Natural killer cell treated with Interleukin-12 subunit alpha and Interleukin-12 subunit beta and Interleukin-15 and Interleukin-18, amount 100 ng/mL, for 72 hours (primary cell): ENCODE measurements at places on chromosomes 3 and 15. TPM values are rescaled to one million over a fixed set of nuclear protein-coding genes. Genes with fewer than 3 reads are reported as not detected.

GALNT15 gene
- total RNA-seq, result not detected

GRCh38 chr3:186451371-186451770 is 89.3 kb upstream of the DGKG start:
- H3K27ac ChIP-seq, result no peak overlapping the region
- no peaks in the 10 kb centered on the region for H3K4me1 ChIP-seq
- no peak overlapping the region for H3K4me3 ChIP-seq

GRCh38 chr3:77799278-77799677 is 759.4 kb downstream of the ROBO2 start:
- H3K4me1 ChIP-seq, result no peaks in the 10 kb centered on the region
- DNase-seq, result no peak
- H3K27me3 ChIP-seq, result no peaks in the 10 kb centered on the region
- H3K36me3 ChIP-seq, result no peaks in the 10 kb centered on the region
- no peak overlapping the region for H3K4me3 ChIP-seq

GRCh38 chr3:48422681-48423080 is 7.2 kb downstream of the PLXNB1 start:
- no peaks in the 10 kb centered on the region for H3K27me3 ChIP-seq
- H3K27ac ChIP-seq, result no peak overlapping the region
- no peaks in the 10 kb centered on the region for H3K36me3 ChIP-seq
- no peak for DNase-seq

DNA sequence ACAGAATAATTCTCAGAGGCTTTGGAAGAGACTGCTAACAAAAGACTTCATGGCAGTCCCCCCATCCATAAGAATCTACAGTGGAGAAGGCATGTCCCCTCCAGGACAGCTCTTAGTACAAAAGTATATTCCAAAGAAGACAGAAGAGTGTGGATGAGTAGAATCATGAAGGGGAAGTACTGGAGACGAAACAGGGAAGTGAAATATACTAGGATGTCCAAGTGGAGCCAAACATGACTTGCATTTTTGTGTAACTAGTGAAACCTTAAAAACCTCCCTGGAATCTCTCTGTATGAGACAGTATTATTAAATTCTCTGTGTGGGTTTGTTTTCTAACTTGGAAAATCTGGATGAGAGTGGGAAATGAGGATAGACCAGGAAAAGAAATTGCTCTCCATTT is 312.4 kb downstream of the RSL24D1 start:
- H3K27ac ChIP-seq, result no peak overlapping the region
- H3K36me3 ChIP-seq, result no peaks in the 10 kb centered on the region
- no peak overlapping the region for H3K4me3 ChIP-seq
- H3K4me1 ChIP-seq, result no peaks in the 10 kb centered on the region
